ENCODE measurements at places on chromosomes 12 and 14.

GRCh38 chr12:26156201-26156871 is 31.5 kb upstream of the BHLHE41 start:
- DNase-seq: no peak

DNA sequence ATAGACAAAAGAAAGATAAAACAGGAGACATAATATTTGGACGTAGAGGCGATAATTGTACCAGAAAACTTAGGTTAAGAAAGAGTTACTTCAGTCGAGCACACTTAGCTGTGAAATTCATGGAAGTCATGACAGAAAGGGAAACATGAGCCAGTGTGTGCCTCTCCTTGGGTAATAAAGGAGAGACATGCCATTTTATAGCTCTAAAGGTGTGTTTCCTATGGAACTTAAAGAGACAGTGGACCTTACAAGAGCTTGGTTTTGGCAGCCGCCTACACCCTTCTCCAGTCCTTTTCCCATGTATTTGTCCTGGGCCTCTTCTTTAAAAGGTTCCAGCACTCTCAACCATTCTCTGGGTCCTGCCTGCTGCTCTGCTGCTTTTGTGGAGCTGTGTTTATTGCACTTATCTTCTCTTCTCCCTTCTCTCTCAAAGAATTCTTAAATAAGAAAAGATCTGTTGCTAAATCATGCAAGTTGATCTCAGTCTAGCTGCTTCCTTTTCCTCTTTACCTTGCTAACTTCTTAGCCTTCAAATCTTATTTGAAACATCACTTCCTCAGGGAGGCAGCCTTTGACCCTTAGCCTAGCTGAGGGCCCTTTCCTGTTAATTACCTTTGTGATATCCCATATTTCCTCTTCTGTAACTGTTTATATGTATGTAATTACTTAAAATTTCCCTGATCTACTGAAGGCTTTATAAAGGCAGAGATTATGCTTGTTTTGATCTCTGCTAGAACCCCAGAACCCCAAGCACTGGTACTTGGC is 81.8 kb upstream of the EVL start:
- no peak for DNase-seq

DNA sequence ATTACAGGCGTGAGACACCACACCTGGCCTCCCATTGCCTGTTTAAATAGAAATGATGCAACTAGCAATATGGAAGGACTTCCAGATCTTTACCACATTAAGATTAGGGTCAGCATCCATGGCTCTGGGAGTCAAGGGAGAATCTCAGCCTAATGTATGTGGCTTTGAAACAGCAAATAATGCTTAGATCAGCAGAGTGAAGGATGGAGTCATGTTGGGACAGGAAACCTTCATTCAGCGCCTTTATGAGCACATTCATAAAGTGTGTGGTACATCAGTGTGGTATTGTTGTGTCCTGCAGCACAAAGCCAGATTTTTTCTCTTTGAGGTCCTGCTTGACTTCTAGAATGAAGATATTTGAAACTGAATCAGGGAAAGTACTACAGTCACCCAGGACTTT is 15.3 kb upstream of the SPSB2 start:
- DNase-seq: no peak

DNA sequence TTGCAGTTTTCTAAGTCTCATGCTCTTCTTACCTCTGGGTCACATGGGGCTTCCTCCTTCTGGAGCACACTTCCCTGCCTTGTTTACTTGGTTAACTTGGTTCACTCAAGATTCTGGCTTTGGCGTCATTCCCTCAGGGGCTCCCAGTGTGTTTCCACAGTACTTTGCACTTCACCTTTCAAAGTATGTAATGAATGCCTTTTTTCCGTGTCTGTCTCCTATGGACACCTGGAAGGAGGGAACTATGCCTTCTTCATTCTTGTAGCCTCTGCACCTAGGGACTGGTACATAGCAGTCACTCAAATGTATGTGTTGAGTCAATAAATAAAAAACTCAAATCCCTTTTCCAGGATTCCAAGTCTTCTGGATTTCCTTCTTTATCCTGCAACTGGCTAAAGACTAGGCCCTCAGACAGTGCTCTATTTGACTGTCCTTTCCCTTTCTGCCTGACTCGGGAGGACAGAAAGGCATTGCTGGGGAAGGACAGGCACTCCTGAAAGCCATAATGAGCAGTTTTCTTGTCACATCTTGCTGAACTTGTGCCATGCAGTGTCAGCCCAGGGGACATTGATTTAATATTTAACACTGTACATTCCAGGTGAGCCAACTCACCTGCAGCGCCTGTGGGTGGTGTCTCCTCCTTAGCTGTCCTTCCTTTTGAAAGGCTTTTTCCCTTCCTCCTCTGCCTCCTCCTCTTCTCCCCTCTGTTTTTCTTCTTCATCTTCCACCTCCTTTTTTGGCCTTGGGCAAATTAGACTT is 12.8 kb downstream of the MYRFL start:
- no peak for DNase-seq

DNA sequence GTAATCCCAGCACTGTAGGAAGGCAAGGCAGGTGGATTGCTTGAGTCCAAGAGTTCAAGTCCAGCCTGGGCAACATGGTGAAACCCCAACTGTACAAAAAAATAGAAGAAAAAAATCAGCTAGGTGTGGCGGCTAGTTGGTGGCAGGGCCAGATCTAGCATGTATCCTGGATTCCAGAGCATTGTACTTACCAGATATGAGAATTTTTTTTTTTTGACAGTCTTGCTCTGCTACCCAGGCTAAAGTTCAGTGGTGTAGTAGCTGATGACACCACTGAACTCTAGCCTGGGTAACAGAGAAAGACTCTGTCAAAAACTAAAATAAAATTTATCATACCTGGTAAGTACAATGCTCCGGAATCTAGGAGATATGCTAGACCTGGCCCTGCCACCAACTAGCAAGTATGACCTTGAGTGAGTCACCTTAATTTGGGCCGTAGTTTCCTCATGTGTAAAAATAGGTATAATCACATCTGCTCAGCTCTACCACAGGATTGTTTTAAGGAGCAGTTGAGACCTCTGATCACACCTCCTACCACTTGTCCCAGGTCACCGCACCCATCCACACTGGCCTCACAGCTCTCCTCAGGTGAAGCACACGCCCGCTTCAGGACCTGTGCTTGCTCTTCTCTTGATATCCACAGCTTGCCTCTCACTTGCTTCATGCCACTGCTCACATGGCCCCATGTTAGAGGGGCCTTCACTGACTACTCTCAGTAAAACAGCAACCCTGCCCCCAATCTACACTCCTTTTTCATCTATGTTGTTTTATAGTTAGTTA is 140.2 kb downstream of the STXBP6 start:
- no peak for DNase-seq

DNA sequence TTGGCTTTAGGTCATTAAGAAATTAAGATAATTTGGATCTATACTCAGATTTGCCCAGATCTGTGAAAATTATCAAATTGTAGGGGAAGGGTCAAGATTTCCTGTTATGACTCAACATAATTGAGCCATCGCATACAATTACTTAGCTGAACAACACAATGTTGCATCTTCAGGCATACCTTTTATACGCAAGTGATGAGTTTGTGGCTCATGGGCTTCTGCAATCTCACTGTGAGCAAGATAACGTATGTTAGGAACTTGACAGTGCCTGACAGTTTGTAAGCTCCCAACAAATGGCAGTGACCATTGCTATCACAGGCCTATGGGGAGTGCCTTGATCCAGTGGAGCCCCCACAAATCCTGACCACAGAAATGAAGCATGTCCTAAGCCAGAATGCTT is 199.7 kb downstream of the BCAT1 start:
- DNase-seq: no peak

GRCh38 chr12:118055144-118055557 is 5.8 kb downstream of the WSB2 start:
- peak; percentile 75 for DNase-seq

- DNase-seq: no peak
Measured at GRCh38 chr12:22366181-22366580, 31.7 kb upstream of the ST8SIA1 start.

Data from kidney glomerular epithelial cell (primary cell).